ENCODE measurements at places on chromosomes 12 and 14.

- DNase-seq: no peak
Observed at GRCh38 chr12:92130999-92131398, 14.6 kb downstream of the BTG1 start.

- DNase-seq: no peak
Observed at GRCh38 chr12:20370014-20370386, 1.7 kb downstream of the PDE3A start.

DNA sequence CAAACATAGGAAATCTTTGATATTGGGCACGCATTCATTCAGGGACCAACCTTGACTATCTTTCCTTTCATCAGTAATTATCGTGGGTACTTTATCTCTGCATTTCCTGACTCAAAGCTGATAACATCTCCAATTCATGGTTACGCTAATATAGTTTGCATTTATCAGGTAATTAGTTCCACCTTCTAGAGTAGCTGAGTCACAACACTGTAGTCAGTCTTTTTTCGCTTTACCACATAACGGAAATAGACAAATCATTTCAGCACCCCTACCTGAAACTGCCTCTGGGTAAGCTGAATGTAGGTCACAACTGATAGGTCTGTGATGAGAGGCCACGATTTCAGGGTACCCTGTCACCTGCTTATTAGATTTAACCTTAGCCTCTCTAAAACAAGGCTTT, 36.7 kb upstream of the IL22 start:
- DNase-seq: no peak

DNA sequence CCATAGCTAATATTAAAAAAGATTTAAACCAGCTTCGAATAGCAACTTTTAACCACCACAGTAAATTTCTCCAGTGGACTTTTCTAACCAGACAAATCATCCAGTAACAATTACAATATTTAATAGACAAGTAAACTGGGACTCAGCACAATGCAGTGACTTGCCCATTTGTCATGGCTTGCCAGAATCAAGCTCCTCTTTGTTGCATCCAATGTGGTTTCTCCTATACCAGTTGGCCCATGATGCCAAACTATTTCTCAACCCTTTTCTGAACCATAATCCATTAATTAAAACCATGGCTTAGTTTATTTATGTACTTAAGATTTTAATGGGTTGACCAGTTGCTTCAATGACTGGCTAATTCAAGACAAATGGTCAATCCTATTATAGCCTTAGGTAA, 64.4 kb downstream of the DIO2 start:
- DNase-seq: no peak

GRCh38 chr12:89815225-89815624, 106.6 kb upstream of the ATP2B1 start:
- DNase-seq: no peak

All from stimulated activated CD8-positive, alpha-beta memory T cell treated with anti-CD3 and anti-CD28 coated beads, Interleukin-4, amount 100 ng/mL, for 4 hours (primary cell).